ENCODE measurements at places on chromosomes 12 and 14. TPM values are rescaled to one million over a fixed set of nuclear protein-coding genes. Genes with fewer than 3 reads are reported as not detected.

DNA sequence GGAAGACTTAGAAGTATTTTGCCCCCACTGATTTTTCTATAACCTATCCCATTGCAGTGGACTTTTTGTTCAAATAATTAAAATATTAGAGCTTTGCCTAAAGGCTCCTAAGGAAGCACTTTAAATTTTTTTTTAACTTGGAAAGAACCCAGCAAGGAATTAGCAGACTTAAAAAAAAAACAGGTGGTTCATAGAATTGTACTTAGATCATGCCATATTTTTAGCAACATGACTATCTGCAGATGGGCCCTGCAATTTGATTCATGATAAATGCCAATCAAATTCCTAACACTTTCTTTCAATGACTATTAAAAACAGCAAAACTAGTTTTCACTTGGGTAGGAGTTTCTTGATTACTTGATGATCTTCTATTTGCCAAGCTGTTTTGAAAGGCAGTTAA is 11.5 kb downstream of the ADAMTS20 start:
- no peak for DNase-seq

GLT8D2 gene
- polyA plus RNA-seq: 25.1 TPM

KRT78 gene
- not detected for polyA plus RNA-seq

CD69 gene
- 0.63 TPM for polyA plus RNA-seq

KRT80 gene
- polyA plus RNA-seq: not detected

DNA sequence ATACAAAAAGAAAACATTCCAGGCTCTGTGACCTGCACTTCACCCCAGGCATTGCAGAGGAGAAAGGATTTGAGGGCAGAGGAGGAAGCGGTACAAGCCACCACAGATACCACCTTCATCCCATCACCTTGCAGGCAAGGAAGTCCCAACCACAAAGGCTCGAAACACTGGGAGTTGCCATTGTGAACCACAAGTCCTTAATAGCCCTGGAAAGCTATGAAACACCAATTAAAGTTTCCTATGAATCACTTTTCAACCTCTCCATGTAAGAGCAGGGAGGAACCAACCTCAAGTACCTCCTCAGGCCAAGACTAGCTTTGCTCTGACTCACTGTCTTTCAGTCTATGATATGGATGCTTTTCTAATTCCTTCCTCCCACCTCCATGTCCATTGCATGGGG is 27.0 kb downstream of the MAP3K9 start:
- no peak for DNase-seq

IGF1 gene
- 5.7 TPM for polyA plus RNA-seq

GRCh38 chr14:93954900-93955849 is 21.2 kb downstream of the ASB2 start:
- DNase-seq: no peak

GUCY2C gene
- polyA plus RNA-seq: 0.27 TPM

DNA sequence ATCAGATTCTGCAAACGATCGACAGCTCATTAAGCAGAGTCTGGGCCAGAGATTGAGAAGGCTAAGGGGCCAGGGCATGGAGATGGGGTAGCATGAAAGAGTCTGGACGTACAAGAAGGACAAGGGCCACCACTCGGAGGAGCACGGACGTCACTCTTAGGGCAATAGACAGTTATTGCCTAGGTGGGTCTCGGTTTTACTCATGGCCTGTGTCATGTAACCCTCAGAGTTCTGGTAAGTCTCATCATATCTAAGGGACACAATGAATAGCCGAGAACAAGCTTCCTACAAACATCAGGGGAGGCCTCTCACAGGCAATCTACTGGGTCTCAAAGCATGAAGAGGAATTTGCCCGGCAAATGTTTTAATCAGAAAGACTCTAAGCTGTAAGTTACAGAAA is 30.4 kb upstream of the ITPK1 start:
- DNase-seq: no peak

GRCh38 chr12:116677202-116677661 is 60.6 kb downstream of the SPRING1 start:
- DNase-seq: no peak

GRCh38 chr12:39813776-39814175 is 194.2 kb upstream of the ABCD2 start:
- DNase-seq: peak; percentile 52

DNA sequence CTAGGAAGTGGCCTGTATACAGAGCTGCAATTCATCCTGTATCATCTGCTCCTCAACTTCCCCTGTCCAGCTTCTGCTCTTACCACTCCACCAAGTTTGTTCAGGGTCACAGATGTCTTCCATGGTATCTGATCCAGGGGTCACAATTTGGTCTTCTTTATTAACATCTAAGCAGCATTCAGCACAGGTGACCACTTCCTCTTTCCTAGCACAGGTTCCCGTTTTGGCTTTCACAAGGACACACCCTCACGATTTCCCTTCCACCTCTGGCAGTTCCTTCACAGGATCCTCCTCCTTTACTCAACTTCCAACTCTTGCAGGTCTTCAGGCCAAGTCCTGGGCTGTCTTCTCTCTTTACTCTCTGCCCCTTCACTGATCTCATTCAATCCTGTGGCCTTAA is 93.6 kb downstream of the TTC7B start:
- no peak for DNase-seq

WDHD1 gene
- 5.4 TPM for polyA plus RNA-seq

DNA sequence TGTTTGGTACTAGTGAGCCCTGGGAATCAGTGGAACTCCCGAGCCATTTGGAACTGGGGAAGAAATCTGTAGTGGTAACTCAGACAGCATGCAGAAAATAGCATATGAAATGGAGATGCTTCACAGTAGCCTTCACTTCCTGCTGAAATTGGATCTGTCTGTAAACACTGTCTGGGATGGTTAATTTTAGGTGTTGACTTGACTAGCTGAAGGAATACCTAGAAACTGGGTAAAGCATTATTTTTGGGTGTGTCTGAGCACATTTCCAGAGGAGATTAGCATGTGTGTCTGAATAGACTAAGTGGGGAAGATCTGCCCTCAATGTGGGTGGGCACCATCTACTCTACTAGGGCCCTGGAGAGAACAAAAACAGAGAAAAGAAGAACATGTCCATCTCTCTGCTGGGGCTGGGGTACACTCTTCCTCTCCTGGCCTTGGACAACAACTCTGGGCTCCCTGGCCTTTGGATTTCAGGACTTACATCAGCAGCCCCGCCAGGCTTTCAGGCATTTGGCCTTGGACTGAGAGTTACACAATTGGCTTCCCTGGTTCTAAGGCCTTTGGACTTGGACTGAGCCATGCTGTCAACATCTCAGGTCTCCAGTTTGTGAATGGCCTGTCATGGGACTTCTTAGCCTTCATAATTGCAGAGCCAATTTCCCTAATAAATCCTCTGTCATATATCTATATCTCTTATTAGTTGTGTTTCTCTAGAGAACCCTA is 14.0 kb upstream of the CRADD start:
- no peak for DNase-seq

IL26 gene
- not detected for polyA plus RNA-seq

GRCh38 chr12:114902665-114903064 is 218.7 kb upstream of the TBX3 start:
- DNase-seq: no peak

- no peak for DNase-seq
These were observed 280.5 kb downstream of the VRK1 start for GRCh38 chr14:97077687-97078086.

- no peak for DNase-seq
These were observed 10.2 kb downstream of the BAG5 start for GRCh38 chr14:103552011-103552845.

MIPOL1 gene
- polyA plus RNA-seq: 4.7 TPM

- peak; percentile 67 for DNase-seq
These were observed 588.2 kb downstream of the NRXN3 start for GRCh38 chr14:78758333-78758732.

PTPRQ gene
- 1.2 TPM for polyA plus RNA-seq

SERPINA10 gene
- 0.13 TPM for polyA plus RNA-seq

DNA sequence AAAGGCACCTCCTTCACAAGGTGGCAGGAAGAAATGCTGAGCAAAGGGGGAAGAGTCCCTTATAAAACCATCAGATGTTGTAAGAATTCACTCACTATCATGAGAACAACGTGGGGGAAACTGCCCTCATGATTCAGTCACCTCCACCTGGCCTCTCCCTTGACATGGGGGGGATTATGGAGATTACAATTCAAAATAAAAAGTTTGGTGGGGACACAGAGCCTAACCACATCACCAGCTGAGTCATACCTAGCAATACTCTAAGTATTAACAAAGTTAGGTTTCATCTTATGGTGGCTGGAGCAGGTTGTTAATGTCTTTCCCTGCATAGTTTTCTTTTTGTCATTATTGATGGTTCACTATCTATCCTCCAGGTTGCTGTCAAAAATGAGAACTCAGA is 113.2 kb upstream of the PPFIA2 start:
- DNase-seq: no peak

GRCh38 chr14:105576525-105577088 is 50.2 kb downstream of the TMEM121 start:
- no peak for DNase-seq

GRCh38 chr12:55972911-55973598 is 823 bp upstream of the RAB5B start:
- DNase-seq: no peak

DNA sequence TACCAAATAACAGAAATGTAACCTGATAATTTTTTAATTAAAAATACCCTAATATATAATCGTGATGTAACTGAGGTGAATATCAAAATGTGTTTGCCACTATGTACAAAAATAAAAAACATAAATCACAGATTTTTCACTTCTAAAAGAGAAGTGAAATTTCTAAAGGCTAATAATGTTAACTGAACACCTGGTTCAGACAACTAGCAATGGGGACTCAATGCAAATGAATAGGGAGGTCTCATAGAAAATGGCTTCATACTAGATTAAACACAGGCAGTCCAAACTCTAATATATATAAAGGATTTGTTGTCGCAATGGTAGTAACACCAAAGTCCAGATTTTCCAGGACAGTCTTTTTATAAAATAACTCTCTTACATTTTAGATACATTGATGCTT is 365.4 kb upstream of the ATP2B1 start:
- DNase-seq: no peak

GRCh38 chr14:72924337-72924736 is 1.9 kb upstream of the DCAF4 start:
- DNase-seq: no peak

CCDC196 gene
- polyA plus RNA-seq: not detected

DNA sequence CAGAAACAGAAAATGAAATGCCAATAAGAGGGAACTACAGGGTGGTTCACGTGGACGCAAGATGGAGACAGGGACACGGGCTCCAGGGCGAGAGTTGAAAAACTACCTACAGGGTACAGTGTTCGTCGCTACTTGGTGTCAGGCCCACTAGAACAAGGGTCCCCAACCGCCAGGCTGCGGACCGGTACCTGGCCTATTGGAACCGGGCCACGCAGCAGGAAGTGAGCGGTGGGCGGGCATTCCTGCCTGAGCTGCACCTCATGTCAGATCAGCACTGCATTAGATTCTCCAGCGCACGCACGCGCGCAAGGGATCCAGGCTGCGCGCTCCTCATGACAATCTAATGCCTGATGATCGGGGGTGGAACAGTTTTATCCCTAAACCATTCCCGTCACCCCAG is 14.8 kb downstream of the INF2 start:
- no peak for DNase-seq

- DNase-seq: no peak
These were observed 468.0 kb upstream of the PRICKLE1 start for GRCh38 chr12:43057566-43057965.

GRCh38 chr12:119241049-119241448 is 62.3 kb downstream of the HSPB8 start:
- no peak for DNase-seq

DNA sequence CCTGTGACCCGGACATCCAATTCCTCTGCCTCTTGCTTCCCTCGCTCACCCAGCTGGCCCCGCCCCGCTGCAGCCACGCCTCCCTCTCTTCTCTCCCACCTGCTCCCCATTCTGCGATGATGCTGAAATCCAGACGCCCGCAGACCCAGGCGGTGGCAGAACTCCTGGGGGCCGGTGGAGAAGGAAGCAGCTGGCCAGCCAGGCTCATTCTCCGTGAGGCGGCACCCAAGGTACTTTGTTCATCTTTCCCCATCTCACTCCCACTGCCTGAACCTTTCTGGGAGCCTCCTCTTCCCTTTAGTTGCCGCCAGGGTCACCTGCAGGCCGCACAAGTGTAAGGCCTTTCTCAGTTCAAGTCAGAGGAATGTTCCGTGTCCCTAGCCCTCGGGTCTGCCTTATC is 35.7 kb downstream of the FOXN4 start:
- DNase-seq: no peak
